ENCODE measurements at places on chromosomes 2 and 18.
A peak's percentile ranks its signal among the peaks of the same experiment; 100 is the strongest.

DNA sequence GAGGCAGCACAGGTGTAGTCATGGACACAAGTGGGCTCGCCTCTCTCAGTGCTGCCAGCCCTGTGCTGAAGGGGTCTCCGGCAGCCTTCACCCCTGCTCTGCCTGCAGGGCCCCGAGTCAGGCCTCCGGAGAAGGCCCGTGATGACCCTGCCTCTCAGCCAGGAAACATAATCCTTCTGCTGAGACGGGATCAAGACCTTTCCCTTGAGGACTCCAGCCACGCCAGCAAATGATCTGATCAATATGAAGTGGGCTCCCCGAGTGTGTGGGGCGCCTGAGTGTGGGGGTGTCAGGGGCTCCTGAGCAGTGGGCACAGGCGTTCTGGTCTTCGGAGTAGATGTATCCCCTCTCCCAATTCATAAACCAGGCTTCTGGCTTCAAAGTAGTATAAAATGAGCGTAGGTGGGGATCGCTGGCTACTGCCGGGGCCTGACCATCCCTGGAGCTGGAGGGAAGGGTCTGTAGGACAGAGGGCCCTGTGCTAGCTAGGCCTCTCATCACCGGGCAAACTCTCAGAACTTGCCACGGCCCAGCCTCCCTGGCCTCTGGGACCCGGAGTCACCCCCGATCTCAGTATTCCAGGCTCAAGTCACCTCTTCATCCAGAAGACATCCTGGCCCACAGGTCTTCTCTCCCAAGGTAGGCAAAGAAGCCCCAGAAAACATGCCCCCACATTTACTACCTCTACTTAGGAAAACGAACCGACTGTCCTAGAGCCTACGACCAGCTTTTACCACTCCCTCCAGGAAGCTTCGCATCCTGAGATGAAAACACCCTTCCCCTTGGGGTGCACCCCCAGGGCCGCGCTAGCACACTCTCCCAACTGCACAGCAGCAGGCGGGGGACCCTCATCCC is 33.6 kb downstream of the CRACDL start:
- DNase-seq = no peak

GRCh38 chr2:182522972-182523473 is 96.2 kb upstream of the PDE1A start:
- DNase-seq = peak; percentile 49

DNA sequence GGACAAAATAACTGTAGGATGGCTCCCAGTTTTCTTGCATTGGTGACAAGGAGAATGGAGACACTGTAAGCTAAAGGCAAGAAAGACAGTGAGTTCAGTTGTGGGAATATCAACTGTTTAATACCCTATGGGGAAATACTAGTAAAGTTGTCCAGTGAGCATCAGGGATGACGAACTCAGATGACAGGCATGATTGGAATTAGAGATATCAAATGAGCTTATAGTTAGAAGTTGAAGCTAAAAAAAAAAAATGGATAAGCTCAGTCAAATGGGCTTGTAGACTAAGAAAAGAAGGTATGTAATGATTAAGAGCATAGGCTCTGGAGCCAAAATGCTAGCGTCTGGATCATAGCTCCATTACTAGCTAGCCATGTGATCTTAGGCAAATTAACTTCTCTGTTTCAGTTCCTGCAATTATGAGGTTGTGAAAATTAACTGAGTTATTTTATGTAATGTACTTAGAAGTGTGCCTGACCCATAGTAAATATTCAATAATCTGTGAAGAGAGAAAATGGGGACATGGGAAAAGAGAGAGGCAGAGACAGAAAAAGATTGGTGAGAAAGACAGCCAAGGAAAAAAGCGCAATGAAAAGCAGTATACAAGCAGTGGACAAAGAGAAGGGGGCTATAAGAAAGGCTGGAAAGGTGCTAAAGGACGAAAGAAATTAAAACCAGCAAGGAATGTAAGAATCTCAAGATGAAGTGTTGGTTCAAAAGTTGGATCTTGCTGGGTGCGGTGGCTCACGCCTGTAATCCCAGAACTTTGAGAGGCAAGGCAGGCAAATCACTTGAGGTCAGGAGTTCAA is 95.7 kb upstream of the SLC39A10 start:
- no peak for DNase-seq

DNA sequence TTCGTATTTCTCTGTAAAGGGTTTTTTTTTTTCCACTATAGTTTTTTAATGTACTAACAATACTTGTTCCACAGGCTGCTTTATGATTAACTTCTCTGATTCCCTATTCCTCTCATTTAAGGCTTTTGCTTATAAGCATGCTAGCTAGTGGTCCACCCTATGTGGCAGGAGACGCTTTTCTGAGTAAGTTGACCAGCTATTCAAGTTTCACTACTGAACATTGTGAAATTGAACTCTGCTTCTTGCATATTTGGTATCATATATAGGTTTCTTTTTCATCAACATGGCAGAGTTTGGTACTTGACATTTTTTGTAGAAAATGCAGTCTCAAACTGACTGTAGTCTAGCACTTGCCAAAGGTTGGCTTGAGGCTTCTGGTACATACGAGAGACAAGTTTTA is 74.2 kb downstream of the OTX1 start:
- DNase-seq = no peak

- DNase-seq = no peak
Measured at GRCh38 chr18:9469685-9470084, 5.6 kb upstream of the RALBP1 start.

GRCh38 chr18:68299906-68300305 is 415.0 kb downstream of the TMX3 start:
- DNase-seq = no peak

GRCh38 chr18:73707035-73707434 is 440.6 kb downstream of the FBXO15 start:
- no peak for DNase-seq

GRCh38 chr18:78822171-78822948 is 157.3 kb upstream of the SALL3 start:
- no peak for DNase-seq

DNA sequence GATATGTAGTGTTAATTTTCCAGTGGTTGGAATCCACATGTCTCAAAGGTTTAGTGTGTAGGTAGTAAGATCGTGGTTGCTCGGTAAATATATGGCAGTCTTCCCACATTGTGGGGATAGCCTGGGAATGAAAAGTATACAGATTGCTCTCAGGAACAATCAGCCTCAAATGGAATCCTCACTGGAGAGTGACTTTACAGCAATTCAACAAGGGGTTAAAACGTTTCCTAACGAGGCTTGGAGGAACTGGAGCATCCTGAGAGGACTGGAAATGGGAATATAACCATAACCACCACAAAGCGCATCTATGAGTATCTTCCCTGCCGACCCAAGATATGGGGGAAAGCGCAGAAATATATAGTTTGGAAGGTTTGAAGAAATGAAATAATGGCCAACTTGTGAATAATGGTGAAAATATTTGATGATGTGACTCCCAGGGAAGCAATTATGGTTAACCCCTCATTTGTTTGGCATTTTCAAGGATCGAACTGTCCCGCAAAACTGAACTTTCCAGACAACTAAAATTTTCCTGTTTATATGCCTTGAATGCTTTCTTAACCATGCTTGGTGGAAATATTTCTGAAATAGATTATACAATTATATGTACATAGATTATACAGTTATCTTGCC is 100.7 kb upstream of the FOSL2 start:
- no peak for DNase-seq

DNA sequence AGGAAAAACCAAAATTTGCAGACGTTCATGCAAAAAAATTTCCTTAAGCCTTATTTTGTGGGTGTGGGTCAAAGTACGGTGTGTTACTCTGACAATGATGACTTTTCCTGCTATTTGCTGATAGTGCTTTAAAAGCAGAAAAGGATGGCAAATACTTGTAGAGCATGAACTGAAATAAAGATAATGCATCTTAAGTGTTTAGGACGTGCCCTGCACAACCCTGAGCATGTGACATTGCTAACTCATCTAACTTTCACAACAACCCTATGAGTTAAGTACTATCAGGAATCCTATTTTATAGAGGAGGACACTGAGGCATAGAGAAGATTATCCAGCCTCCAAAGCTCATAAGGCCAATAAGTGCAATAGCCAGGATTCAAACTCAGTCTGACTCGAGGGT is 143.3 kb downstream of the RNF152 start:
- no peak for DNase-seq

DNA sequence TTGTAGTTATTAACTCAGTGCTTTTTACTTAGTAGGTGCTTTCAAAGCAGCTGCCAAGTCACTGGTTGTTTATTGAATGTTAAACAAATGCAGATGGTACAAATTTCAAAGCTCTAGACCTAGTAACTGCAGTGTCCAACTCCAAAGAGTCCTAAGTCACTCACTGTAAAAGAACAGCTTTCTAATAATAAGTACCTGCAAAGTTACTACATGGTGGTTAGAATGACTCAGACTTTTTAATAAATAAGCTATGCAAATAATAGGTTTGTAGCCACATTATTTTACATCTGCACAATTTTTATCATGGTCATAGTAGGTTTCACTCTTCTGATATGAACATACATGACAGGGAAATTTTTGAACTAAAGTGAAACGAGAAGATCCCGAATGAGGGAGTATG is 1620.4 kb upstream of the CELF4 start:
- no peak for DNase-seq

- DNase-seq = no peak
Measured at GRCh38 chr18:10463741-10464140, 9.3 kb downstream of the APCDD1 start.

DNA sequence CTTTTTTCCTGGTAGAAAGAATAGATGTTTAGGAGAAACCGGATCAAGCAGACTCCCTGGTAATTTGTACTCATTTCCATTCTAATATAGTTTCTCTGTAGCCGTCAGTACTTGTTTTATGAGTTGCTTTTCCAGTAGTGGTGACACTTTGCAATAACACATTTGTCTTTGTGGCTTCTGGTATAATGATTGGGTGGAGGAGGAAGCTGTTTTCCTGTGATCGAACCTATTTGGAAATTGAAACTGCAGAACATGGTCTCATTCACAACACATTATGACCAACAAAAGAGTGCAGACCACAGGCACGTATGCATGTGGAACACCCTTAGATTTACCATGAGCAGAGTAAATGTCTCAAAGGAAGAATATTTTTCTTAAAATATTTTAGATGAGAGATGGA is 7.6 kb upstream of the SERPINB12 start:
- no peak for DNase-seq

- no peak for DNase-seq
Measured at GRCh38 chr18:22557168-22557941, 139.6 kb upstream of the CTAGE1 start.

DNA sequence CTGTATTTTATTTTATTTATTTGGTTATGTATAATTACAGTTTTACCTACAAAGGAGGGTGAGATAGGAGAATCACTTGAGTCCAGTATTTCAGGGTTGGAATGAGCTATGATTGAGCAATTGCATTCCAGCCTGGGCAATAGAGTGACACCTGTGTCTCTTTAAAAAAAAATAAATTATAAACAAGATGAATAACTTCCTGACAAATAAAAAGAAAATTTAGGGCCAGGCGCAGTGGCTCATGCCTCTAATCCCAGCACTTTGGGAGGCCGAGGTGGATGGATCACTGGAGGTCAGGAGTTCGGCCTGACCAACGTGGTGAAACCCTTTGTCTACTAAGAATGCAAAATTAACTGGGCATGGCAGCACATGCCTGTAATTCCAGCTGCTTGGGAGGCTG is 17.3 kb downstream of the MTA3 start:
- DNase-seq = no peak

- DNase-seq = no peak
Measured at GRCh38 chr2:85648619-85649018, 19.4 kb downstream of the SFTPB start.

GRCh38 chr2:152716805-152717227 is 445 bp downstream of the PRPF40A start:
- DNase-seq = peak; percentile 27

GRCh38 chr2:132904142-132904842 is 234.3 kb upstream of the LYPD1 start:
- DNase-seq = no peak

DNA sequence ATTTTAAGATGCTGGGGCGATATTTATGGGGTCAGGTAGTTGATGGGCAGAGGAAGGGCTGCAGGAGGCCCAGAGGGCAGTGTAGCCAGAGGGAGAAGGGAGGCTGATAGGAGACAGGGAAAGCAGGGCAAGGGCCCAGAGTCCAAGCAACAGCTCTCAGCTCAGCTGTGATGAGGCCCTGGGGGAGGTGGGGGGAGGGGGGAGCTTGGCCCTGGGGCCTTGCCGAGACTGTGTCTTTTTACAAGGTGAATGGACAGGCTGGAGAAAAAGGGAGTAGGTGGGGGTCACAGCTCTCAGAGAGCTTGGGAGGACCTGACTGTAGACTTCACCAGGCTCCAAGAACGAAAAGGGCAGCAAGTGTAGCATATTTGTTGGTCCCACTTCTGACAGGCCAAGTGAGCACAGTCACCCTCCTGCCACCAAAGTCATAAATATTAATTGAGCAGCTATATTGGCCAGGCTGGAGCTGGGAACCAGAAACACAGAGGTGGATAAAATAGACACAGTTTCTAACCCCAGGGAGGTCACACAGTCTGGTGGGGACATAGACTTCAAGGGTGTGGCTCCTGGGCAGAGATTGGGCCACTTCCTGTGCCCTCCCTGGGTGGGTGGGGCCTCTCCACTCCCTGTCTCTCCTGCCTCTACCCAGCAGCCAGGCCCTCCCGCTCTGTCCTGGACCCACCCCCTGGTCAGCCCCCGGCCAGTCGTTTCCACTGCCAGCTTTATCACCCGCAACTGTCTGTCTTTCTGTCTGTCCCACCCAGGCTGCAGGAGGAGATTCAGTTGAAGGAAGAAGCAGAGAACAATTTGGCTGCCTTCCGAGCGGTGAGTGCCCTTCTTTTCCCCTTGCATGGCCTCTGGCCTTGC is 1.4 kb downstream of the DES start:
- no peak for DNase-seq

DNA sequence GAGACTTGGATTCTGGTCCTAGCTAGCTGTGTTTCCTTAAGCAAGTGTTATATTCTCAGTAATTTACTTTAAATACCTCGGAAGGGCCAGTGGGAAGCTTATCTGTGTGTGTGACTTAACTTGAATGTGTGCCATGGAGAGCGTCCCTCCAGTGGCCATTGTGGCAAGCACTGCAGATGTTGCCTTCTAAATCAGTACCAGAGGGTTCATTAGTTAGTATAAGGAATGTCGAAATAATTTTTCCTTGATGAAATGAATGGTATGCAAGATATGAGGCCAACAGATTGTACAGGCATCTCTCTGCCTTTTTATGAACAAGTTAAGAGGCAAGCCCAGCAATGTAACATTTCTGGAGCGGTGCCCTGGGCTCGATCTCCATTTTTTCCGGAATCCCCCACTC is 52.0 kb downstream of the FBXO36 start:
- DNase-seq = no peak

DNA sequence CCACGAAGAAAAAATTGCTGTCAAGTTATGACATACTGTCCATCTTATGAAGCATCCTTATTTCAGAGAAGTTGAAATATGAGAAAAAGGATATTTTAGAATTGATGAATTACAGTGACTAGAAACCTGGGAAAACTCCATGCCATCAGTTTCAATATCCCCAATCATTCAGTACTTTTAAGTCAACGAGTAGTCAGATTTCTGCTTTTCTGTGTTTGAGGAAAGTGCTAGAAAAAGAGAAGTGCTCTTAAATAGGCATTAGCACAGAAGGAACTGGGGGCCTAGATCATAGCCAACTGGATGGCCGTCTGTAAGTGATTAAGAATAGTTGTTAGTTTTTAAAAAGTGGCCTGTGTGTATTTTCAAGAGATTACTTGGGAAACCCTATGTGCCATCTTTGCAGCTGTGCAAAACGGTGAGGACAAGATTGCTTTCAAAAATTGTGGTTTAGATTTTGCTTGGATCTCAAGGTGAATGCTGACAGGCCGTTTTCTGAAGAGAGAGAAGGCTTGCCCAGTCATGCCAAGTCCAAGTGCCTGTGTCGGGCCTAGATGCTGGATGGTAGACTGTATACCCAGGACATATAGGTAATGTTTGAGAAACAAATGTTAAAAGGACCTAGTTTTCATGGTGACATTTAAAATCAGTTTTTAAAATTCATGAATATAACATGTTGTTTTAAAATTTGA is 5.1 kb downstream of the NEDD4L start:
- DNase-seq = no peak
